Activated CD4-positive, CD25-positive, alpha-beta regulatory T cell treated with anti-CD3 and anti-CD28 coated beads, Interleukin-2, amount 50 U/mL, for 24 hours (primary cell): ENCODE measurements at places on chromosomes 11 and 22.

DNA sequence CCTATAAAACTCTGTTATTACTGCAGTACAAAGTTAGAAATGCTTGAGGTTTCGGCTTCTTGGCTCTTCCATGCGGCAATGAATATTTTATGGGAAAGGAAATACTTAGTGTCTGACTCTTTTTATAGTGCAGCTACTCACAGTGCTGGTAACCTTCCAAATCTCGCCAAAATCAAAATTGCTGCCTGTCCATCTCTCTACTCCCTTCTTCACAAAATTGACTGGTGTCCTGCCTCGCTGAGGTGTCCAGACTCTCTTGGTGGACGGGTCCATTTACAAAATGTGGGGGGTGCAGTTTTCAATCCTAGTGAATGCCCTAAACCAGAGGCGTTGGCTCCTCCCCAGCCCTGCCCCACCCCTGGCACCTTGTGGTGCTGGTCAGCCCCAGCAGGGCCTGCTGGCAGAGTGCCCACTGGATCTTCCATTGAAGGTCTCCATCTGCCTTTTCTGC, 73.5 kb downstream of the ZBTB16 start:
- ATAC-seq = no peak

DNA sequence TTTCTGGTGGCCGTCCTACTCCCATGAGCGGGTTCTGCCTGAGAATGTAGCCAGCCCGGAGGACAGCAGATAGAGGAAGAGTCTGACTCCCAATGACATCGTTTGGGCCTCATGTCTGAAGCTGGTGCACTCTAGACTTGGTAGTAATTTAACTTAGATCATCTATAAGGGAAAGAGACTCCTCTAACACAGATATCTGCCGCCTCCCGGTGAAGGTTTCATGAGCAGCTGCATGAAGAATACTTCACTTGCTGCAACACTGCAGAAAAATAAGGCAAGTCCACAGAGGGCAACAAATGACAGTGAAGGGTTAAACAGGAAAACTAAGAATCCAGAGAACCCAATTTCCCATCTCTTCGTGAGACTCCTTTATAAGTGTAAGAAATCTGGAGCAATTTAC, 5.9 kb upstream of the ARL2 start:
- no peak for ATAC-seq

DNA sequence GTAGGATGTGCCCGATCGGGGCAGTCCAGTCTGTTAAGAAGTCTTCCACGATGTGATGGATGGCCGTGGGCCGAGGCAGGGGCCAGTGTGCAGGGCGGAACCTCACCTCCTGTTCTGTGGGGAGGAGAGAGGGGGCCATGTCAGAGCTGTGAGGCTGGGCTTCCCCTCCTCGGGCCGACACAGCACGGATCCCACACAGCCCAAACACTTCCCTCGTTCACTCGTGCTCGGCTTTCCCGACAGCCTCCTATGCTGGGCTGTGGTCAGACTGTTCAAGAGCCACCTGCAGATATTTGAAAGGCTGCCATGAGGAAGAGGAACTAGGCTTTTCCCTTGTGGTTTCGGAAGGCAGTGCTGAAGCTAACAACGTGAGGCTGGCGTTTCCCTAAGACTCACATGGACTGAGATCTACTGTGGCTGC, 12.3 kb upstream of the TXN2 start:
- peak; percentile 63 for ATAC-seq

DNA sequence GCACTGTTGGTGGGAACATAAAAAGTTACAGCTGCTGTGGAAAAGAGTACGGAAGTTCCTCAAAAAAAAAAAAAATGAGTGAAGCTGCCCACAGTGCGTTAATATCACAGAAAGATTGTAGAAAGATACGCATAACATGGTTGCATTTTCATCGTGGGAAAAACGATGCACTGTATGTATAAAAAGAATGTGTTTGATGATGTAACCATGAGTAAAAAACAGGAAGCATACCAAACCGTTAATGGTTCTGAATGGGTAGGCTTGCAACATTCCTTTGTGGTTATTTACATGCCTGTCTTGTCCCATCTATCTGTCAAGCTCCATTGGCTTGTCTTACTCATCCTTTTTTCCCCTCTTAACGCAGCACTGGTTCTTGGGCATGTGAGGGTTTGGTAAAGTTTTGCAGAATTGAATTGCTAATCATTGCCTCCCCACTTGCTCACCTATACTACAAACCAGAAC, 33.8 kb upstream of the DKK3 start:
- no peak for ATAC-seq

DNA sequence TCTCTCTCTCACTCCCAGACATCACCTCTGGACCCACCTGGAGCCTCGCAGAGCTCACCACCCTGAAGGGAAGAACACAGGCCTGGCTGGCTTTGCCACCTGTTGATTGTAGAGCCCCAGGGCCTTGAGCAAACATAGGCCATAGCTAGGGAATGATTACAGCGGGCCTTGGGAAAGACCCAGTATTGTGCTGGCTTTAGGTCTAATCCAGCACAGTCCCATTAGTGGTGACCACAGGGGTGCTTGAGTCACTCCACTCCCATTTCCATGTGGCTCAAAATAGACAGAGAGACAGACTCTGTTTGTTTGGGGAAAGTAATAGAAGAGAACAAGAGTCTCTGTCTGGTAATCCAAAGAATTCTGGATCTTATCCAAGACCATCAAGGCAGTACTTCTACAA, 42.7 kb upstream of the FAM181B start:
- ATAC-seq = no peak

- ATAC-seq = no peak
Measured at GRCh38 chr11:94302776-94303175, 1.6 kb upstream of the IZUMO1R start.

DNA sequence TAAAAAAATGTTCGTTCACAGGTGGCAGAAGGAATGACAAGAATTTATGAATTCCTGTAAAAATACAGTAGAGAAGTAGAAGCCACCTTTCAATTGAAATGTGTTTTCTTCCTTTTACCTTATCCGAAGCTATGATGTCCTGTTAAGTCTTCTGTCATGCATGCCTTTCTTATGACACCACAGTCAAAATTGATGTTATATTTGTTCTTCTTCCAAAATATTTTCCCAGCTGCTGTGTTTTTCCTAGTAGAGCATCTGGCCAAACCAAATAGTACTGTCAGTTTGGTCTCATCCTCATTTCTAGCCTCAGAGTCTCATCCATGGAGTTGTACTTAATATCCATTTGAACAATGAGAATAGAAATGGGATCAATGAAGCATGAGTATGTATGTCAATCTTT, 206.1 kb downstream of the PGR start:
- no peak for ATAC-seq

- no peak for ATAC-seq
Measured at GRCh38 chr11:2750682-2751522, 51.1 kb upstream of the KCNQ1OT1 start.

DNA sequence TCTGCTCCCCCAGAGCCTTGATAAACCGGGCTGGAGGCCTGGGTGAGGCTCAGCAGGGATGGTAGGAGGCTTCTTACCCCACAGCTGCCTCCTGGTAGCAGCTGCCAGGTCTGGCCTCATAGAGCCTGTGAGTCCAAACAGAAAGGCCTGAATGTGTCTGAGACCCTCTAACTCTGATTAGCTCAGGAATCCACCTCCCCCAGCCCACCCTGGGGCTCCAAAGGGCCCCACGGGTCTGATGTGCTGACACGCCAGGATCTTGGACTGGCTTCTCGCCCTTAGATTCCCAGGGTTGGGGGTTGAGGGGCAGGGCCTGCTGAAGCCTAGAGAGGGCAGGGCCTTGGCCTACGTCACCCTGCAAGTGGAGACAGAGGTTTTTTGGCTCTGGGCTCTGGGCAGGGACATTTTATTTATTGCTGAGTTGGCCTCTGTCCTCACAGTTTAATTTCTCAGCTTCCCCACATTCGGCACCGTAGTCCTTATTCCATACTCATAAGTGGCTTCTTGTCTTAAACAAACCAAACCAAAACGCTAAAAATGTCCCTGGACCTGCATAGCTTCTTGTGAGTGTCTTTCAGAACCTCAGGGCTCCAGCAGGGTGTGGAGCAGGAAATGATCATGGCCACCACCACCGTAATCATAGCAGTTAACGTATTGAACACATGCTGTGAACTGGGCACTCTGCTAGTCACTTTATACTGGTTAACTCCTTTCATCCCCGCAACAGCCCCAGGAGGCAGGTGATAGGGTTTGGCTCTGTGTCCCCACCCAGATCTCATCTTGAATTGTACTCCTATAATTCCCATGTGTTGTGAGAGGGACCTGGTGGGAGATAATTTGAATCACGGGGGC, 25.1 kb downstream of the KIAA1671 start:
- no peak for ATAC-seq

GRCh38 chr11:124600621-124601320, 10.5 kb upstream of the PANX3 start:
- ATAC-seq = no peak

- ATAC-seq = no peak
Measured at GRCh38 chr22:30307041-30307574, 17.8 kb upstream of the CASTOR1 start.

GRCh38 chr11:34564406-34564805, 50.8 kb upstream of the ELF5 start:
- no peak for ATAC-seq

DNA sequence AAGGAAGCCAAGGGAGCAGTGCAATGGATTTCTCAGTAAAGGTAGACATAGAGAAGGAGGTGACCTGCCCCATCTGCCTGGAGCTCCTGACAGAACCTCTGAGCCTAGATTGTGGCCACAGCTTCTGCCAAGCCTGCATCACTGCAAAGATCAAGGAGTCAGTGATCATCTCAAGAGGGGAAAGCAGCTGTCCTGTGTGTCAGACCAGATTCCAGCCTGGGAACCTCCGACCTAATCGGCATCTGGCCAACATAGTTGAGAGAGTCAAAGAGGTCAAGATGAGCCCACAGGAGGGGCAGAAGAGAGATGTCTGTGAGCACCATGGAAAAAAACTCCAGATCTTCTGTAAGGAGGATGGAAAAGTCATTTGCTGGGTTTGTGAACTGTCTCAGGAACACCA, 6.6 kb downstream of the TRIM22 start:
- no peak for ATAC-seq

GRCh38 chr11:66866511-66866986, 9.7 kb downstream of the LRFN4 start:
- ATAC-seq = no peak

DNA sequence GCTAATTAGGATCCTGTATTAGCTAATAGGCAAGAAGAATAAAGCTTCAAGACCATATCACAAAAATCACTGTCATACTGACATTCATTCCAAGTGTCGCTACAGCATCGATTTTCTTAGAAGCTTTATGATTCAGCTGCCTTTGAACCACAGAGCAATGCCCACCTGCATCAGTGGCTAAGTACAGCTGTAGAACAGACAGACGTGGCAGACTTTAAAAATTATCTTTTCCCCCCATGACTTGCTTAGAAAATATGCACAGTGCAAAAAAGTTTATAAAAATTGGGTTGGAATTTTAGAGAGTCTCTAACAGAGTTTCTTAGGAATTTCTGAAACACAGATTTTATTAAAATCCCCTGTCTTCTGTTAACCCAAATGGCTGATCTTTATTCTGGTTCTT, 120.8 kb downstream of the CADM1 start:
- ATAC-seq = no peak

DNA sequence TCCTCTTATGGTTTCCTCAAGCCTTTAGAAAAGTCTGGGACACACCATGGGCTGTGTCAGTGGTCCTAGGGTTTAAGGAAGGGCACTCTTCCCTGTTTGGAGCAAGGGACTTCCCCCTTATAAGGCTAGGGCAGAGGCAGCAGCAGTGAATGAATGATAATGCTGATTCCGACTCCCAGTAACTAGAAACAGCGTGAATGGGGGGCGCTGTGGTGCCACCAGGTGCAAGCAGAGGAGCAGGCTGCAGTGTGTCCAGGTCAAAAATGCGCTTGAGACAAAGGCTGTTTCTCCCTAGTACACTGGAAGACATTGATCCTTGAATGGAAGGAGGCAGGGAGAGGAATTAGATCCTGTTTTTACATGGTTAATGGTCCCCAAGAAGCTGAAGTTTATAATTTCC, 11.6 kb upstream of the RIC3 start:
- no peak for ATAC-seq

DNA sequence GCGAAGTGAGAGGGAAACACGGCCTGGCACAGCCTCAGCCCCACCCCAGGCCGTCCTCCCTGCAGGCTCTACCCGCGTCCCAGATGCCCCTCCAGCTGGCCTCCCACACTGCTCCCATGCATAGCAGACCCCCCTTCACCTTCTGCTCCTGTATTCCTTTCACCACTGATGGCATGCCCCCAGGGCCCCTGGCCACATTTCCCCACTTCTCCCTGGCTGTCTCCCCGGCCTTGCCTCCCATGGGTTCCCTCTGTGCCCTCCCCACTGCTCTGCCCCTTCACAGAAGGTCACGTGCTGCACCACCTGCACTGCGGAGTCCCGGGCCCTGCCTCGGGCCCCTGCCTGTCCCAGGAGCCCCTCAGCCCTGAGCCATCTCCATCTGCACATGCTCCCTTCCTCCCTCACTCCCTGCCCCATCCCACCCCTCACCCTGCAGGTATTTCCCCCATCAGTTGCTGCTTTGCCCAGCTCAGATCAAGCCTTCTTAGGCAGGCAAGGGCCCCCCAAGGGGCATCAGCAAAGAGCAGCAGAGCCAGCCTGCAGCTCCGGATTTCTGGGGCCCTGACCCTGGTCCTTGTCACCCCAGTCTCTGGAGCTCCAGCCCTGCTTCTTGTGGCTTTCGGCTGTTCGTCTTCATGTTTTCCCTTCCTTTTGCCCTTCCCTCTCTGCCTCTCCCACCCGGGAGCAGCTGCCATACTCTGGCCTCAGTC, 46.4 kb downstream of the GAB4 start:
- no peak for ATAC-seq

- no peak for ATAC-seq
Measured at GRCh38 chr11:69831985-69832384, 12.8 kb upstream of the FGF3 start.

- ATAC-seq = no peak
Measured at GRCh38 chr22:28710107-28710506, 30.5 kb upstream of the TTC28 start.

GRCh38 chr11:111520560-111520959, 6.0 kb downstream of the HOATZ start:
- ATAC-seq = no peak

DNA sequence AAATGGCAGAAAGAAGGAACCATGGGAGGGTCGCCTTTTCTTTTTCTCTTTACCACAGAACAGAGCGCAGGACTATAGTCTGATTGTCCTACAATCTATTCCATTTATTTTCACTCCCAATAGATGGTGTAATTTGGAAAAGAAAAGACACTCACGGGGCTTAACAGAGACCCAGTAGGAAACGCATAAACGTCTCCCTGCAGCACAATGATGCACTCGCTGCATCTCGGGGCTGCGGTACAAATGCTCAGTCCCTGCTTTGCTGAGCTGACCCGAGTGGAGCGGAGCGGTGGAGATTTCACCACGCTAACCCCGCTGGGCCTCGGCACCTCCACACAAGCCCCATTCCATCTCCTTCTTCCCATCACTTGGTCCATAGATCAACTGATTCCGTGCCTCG, 1.5 kb downstream of the FEZ1 start:
- peak; percentile 24 for ATAC-seq

- ATAC-seq = no peak
Measured at GRCh38 chr11:39221550-39222138, 2237.8 kb downstream of the LRRC4C start.

DNA sequence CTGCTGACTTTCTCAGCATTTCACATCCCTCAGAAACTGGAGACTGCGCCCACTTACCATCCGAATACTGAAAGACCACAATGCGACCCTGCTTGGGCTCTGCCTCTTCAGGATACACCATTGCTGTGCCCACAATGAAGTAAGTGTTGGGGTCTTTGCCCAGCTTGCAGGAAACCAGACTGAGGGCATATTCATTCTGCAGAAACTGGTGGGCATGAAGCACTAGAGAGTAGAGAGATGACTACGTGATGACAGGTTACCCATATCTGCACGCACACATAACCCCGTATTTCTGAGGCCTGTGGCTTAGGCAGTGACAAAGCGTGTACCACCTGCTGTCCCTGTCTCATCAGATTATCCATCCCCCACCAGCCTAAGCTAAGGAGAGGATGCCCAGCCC, 14.6 kb upstream of the VWCE start:
- ATAC-seq = no peak
